ENCODE measurements at places on chromosomes 4 and X.

DNA sequence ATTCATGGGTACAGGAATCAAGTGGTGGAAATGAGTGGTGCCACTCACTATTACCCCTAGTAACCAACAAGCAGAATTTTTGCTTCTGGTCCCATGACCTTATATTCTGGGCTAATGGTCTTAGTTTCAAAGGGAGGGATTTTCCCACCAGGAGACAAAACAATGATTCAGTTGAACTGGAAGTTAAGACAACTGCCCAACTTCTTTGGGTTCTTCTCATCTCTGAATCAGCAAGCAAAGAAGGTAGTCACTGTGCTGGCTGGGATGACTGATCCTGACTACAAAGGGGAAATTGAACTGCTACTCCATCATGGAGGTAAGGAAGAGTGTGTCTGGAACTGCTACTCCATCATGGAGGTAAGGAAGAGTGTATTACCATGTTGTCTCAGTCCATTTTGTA is 87.2 kb downstream of the IL13RA2 start:
- no peak for DNase-seq

DNA sequence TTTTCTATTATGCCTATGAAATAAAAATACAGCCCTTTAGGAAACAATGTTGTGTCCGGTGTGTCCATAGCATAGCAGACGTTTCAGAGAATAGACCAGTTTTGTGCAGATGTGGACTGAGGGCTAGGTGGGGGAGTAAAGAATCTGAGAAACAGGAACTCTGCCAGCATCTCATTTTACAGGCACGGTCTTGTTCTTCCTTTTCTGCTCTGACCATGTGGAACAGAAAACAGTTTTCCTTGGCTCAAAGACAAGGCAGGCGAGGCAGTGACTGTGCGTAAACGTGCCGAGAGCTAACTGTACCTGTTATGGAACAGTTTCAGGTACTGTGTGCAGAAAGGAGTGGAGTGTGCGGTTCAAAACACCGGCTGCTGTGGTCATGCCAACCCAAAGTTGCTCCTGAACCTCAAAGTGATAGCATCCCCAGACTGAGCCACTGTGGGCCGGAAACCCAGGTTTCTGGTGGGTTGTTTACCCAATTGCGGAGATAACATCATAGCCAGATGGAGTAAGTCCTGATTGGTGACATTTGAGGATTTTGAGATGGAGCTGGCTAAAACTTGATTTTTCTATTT is 20.2 kb downstream of the CNGA2 start:
- DNase-seq = no peak

DNA sequence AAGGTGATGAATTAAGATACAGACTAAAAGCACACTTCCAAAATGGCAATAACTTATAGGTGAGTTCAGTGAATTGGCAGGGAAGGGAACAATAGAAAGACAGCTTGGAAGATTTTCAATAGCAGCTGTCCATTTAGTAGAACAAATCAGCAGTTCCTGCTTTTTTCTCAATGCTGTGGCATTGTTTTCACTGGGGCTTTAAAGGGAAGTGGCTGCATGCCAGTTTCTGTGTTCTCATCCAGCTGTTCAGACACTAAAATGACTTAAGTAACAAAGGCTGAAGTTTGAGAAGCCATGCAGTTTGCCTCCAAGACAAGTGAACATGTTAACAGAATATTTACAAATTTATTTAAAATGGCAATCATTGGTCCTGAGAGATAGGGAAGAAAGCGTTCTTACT is 291.9 kb downstream of the FAM47A start:
- DNase-seq = no peak

DNA sequence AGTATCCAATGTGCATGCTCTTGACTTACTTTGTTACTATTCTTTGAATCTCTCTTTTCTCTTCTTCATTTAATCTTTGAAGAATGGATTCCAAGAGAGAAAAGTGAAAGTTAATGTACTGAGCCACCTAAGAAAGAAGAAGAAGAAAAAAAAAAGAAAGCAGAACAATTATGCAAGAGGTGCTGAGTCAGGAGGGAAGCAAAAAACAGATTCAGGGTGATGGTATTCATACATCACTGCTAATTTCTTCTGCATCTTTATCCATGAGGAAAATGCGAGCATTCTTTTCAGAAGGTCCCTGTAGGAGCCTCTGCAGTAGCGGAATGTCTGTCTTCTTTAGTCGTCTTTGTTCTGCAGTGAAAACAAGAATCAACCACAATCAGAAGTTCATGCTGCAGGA is 43.9 kb downstream of the RASSF6 start:
- no peak for DNase-seq

DNA sequence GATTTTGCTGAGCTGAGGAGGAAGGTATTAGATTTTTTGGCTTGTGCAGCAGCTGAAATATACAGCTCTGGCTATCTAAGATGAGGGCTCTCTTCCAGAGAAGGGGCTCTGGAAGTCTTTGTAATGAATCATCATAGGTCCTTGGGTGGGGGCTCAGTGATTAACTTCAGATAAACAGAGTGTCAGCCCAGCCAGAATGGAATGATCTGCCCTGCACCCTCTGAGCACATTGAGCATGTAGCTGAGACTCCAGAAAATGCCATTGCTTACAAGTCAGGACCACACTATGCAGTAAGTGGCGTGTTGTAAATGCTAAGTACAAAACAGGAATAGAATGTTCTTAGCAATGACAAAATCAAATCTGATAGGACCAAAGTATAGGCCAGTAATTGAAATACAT is 836.0 kb downstream of the PDHA2 start:
- DNase-seq = no peak

DNA sequence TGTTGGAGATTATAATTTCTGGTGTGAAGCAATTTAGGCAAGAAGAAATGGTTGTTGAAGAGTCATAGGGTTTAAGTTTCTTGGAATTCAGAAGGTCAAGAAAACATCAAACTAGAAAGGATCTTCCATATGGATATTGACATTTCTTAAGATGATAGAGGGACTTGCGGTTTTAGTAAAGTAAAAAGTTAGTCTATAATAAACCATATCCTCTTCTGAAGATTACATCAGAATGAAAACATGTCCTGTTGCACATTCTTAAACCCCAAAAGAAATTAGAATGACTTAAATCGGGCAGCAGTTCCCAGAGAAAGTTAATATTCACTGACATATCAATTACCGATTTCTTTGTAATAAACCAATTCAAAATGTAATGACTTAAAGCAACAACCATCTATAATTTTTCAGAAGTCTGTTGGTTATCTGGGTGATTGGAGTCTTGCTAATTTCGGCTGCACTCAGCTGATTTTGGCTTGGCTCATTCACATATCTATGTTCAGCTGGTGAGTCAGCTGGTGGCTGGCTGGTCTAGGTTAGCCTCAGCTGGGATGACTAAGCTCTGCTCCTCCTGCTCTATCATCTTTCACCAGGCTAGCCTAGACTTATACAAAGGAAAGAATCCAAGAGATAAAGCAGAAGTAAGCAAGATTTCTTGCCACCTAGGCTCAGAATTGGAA is 24.4 kb upstream of the DYNLT3 start:
- no peak for DNase-seq

DNA sequence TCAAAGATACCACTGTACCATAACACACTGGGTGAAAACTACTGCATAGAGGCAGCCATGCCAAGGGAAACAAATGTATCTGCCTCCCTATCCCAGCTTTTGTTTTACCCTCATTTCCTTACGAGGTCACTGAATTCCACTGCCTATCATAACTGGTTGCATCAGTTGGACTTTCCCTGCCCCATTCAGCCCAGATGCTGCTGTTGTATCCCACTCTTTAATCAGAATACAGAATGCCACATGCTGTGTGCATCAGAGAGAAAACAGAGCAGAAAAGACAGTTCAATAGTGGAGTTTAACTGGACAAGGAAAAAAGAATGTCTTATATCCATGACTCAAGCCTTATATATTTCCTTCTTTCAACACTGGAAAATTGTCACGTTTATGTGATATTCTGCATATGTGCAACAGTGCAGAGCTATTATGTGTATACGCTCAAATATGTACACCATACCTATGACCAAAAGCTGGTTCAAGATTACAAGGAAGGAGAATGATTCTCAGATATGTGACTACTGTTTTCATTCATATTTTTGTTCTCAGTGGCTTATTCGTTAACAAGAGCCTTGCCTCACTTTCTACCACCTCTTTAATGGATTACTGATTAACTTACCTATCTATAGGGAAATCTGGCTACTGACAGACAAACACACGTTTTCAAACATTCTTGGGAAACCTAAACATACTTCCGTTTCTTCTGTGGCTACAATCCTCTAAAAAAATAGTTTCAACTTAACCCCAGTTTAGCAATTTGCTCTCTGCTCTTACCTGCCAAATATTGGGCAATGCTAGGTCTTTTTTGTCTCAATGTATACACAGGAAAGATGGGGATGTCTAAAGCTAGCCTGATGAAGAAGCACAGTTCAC is 378.9 kb downstream of the SMARCA1 start:
- DNase-seq = no peak

DNA sequence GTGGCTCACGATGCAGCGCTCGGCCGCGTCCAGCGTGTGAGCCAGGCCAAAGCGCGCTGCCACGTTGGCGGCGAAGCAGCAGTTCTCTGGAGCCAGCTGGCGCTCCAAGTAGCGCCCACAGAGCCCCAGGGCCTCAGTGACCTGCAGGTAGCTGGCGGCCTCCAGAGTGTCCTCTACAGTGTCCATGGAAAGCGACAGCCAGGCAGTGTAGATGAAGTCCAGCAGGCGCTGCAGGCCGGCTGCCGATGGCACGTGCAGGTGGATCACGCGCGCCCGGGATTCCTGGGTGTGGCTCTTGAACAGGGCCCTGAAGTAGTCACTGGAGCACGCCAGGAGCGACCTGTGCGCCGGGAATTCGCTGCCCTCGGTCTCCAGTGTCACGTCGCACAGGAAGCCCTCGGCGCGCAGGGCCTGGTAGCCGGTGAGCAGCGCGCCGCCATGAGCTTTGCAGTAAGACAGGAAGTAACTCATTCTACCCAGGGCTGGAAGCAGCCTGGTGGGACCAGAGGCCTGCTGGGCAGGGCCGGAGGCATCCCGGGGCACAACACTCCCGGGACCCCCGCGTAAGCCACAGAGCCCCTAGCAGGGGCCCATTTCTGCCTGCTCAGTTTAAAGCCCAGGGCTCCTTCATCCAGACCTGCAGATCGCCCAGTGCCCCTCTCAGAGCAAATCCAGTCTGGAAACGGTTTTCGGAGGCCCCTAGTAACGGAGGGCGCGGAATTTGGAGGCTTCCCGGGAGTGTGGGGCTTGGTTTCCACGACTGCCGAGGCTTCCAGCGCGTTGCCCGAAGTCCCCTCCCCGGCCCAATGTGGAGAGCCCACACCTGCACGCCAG is 595 bp downstream of the KLHL34 start:
- no peak for DNase-seq

- no peak for DNase-seq
Observed at GRCh38 chr4:150668824-150669223, 86.9 kb downstream of the MAB21L2 start.

DNA sequence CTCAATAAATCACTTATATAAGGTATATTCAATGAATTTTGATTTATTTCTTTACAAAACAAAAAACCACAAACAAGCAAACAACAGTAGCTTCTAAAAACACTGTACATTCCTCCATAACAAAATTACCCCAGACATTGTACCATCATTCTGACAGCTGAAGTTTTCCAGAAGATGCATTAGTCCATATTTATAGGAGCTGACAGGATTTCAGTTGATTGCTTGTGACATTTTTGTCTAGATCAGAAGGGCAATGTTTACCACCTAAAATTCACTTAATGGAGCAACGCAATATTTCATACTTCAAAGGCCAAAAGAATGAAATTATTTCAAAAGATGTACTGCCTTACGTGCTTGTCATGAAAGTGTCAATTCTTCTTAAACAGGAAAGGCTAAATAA is 167.0 kb downstream of the ATP10D start:
- no peak for DNase-seq

- no peak for DNase-seq
Observed at GRCh38 chr4:126850286-126850685, 782.5 kb upstream of the INTU start.

GRCh38 chr4:42225286-42225685 is 72.8 kb upstream of the BEND4 start:
- DNase-seq = no peak

DNA sequence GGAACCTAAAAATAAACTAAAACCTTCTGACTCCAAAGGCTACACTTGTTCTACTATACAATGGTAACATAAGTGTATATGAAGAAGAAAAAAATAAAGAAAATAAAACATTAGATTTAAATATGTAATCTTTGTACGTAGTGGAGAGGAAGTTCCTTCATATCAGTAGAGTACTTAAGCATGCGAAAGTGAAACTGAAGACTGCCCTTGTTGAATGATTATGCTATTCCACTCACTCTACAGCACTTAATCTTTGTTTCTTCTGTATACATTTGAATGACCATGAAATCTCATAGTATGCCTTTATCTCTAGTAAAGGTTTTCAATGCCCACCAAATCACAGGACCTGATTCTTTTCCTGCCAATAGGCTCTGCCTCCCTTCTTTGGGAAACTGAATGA is 78.9 kb downstream of the NDST3 start:
- no peak for DNase-seq

GRCh38 chr4:78796526-78796925 is 20.4 kb downstream of the BMP2K start:
- no peak for DNase-seq

DNA sequence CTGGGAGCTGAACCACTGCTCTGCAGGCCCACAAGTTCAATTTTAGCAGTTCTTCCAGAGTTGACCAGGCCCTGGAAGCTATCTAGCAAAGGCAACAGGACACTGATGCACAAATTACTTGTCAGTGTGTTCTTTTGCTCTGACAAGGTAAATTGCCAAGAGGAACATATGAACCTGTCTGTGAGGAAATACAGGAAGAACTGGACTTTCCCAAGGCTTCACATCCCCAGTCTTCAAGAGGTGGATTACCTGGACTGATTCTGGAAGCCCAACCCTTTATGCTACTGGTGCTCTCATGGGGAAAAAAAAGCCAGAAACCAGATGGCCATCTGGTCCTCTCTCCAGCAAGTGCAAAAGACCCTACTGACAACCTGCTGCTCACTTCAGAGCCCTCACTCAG is 1.9 kb upstream of the TMEM185A start:
- no peak for DNase-seq

DNA sequence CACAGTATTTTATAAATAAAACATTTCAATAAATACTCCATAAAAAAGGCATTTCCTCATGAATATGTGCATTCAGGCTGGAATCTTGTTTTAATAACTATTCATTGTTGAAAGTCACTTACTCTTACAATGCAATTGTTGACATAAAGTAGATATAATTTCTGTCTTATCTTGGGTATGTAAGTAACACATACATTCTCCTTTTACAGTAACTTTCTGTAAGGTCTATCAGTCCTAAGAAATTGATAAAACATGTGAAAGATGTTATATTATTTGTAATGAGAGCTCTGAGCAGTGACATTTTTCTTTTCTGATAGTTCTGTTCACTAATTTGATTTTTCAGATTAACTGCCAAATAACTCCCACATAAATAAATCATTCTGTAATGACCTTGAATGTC is 1249.2 kb downstream of the STIM2 start:
- no peak for DNase-seq

- no peak for DNase-seq
Observed at GRCh38 chr4:184309241-184310170, 91.8 kb upstream of the ENPP6 start.

GRCh38 chrX:46477435-46477834 is 67.8 kb downstream of the ZNF674 start:
- no peak for DNase-seq

- DNase-seq = no peak
Observed at GRCh38 chrX:133249266-133250058, 31.3 kb upstream of the TFDP3 start.

- no peak for DNase-seq
Observed at GRCh38 chrX:41779941-41780340, 56.0 kb downstream of the GPR82 start.

Data from dorsolateral prefrontal cortex (tissue), 122 donors.